PC-3 (cell line): ENCODE measurements at places on chromosomes 11 and 22. TPM values are rescaled to one million over a fixed set of nuclear protein-coding genes. Genes with fewer than 3 reads are reported as not detected.

- DNase-seq, result peak; percentile 79
These were observed 18.8 kb downstream of the PRPF19 start for GRCh38 chr11:60887556-60887955.

The OR4A15 gene
- not detected in 2 replicates for total RNA-seq

The PSMC3 gene
- total RNA-seq, result 275 and 314 TPM in 2 replicates

The SAA1 gene
- total RNA-seq, result not detected in 2 replicates

DNA sequence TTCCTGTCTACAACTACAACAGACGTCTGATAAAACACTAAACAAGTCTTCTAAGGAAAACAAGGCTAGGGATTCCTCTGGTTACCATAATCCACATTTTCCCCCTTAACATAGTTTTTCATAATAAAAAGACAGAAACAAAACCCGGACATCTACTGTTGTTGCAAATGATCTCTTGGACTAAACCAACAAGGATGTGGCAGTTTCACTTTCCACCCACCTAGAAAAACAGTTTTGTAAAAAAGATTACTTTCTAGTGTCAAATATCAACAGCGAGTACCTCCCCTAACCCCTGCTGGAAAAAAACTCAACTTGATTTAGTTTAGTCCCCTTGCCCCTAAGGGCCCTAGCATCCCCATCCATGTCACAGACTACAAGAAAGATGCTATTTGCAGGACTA lies 5.4 kb downstream of the GNG3 start:
- no peak for DNase-seq

The USP35 gene
- total RNA-seq, result 8.5 and 12.0 TPM in 2 replicates
